ENCODE measurements at places on chromosomes 7 and 10.

- no peak for DNase-seq
These were observed 177.6 kb upstream of the HDAC9 start for GRCh38 chr7:18317941-18318340.

- no peak for DNase-seq
These were observed 33.2 kb downstream of the STK32C start for GRCh38 chr10:132274581-132274980.

GRCh38 chr10:4470231-4470835 lies 355.7 kb upstream of the AKR1E2 start:
- DNase-seq = peak; percentile 17

- no peak for DNase-seq
These were observed 129.2 kb upstream of the CDCA7L start for GRCh38 chr7:22074897-22075296.

GRCh38 chr10:132879408-132880127 lies 62.8 kb downstream of the CFAP46 start:
- DNase-seq = no peak

DNA sequence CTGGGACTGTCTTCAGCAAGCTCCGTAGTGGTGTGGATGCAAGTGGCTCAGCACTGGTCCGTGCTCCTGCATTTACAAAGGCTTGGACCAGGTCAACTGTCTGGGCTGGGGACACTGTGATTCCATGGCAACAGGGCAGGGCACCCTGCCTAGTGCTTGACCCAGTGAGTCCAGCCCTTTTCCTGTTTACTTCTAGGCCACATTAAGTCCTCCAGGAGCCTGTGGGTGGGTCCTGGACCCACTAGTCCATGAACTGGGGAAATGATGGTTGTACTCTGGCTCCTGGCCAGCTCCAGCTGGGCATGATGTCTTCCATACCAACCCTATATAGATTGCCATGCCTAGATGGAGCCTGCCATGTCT lies 152.0 kb downstream of the RPS24 start:
- DNase-seq = no peak

- DNase-seq = no peak
These were observed 109.9 kb upstream of the JAZF1 start for GRCh38 chr7:28290496-28290895.

- DNase-seq = peak; percentile 99
These were observed 8.5 kb upstream of the METTL27 start for GRCh38 chr7:73850781-73851207.

DNA sequence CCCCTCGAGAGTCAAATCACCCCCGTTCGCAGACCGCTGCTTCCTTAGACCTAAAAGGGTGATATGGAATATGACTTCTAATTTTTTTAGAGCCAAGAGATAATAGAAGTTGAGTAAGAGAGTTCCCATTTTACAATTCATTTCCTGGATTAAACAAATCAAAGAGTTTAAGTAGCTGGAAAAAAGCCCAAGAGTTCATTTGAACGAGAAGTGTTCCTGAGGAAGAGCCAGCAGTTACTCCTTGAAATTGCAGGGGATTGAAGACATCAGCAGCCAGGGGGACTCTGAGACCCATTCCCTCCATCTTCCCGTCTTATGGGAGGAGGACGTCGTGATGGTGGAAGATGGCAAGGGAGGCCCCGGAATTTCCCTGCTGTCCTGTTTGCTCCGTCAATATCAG lies 277.0 kb downstream of the WDR11 start:
- DNase-seq = no peak

DNA sequence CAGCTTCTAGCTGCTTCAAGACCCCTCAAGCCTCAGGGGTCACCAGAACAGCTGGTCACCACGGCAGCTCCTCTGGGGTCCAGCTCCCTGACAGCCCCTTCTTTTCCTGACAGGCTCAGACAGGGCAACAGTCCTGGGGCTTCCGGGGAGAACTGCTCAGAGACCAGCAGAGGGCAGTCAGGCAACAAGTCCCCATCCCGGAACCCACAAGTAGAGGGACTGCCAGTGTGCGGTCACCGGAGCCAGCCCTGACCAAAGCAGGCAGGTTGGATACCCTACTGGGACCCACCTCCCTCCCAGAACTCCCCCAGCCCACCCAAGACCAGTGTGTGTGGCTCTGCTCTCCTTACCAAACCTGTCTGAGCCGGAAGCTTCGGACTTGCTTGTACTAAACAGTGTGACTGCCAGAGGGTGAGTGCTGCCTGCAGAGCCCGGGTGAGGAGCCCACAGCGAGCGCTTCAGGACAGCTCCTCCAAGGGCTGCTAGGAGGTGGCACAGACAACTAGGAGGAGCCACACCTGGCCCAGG lies 40.3 kb downstream of the YKT6 start:
- DNase-seq = peak; percentile 57

DNA sequence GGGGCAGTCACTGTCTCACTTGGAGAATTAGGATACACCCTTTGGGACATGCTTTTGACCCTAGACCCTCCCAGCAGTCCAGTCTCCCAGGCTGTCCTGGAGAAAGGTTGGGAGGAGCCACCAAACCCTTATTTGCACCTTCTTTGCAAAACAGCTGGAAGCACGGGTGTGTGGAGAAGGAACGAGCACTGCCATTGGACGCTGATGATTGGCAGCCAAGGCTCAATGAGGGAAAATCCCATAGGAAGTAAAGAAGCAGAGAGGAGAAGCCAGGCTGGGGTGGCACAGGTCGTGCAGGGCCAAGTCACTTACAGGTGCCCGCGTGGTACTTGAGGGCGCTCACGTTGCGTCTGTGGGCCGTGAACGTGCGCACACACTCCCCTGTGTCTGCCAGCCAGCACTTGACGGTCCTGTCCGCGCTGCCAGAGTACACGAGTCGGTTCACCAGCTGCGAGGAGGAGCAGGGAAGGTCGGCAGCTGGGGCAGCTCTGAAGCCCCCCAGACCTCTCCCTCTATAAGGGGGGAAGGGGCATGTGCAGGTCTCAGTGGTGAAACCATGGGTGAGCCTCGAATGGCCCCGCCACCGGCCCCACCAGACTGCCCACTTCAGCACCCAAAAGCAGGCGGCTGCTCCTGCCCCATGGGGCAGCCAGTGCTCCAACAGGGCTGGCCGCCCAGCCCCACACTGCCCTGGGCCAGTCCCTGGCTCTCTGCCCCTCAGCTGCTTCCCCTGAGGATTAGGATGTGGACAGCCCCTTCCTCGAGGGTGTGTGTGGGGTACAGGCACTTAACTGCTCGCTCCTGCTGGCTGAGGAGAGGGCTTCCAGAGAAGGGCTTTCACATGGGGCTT lies 24.8 kb downstream of the WDR86 start:
- DNase-seq = no peak

- no peak for DNase-seq
These were observed 499.3 kb downstream of the SUGCT start for GRCh38 chr7:40634118-40634517.

DNA sequence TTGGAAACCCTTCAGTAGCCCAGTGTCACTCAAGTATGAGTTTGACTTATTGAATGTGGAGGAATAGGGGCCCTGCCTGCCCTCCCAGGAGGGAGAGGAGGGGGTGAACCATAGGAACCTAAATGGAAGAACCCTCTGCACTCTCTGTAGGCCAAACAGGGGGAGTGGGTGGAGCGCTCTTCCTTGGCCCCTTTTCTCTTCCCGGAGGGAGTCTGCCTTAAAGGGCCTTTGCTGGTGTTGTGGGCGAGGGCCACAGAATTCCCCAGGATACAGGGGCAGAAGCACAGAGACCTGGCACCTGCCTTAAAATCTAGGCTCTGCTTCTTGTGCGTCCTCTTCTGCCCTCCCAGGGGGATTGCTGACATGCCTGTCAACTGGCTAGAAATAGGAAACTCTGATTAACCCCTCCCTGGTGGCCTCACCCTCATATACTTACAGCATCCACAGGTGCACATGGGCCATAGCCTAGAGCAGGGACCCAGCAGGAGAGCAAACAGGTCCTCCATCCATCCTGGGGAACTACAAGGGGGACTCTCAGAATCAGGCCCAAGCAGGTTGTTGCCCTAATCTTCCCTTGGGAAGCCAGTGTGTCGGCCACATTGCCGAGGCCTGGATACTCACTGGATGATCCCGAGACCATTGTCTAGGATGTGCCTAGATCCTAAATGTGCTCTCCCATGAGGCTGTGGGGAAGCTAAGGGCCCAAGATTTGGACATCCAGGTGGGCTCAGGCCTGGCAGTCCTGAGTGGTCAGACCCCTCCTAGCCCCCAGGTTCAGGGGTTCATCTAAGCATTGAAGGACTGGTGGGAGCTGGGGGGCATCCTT lies 3.4 kb downstream of the TRIM8 start:
- no peak for DNase-seq

- DNase-seq = no peak
These were observed 3.7 kb downstream of the PDZD7 start for GRCh38 chr10:101027106-101027720.

GRCh38 chr10:34650156-34650555 lies 164.9 kb downstream of the PARD3 start:
- DNase-seq = no peak

GRCh38 chr10:74194999-74195398 lies 44.0 kb downstream of the ADK start:
- DNase-seq = peak; percentile 81

DNA sequence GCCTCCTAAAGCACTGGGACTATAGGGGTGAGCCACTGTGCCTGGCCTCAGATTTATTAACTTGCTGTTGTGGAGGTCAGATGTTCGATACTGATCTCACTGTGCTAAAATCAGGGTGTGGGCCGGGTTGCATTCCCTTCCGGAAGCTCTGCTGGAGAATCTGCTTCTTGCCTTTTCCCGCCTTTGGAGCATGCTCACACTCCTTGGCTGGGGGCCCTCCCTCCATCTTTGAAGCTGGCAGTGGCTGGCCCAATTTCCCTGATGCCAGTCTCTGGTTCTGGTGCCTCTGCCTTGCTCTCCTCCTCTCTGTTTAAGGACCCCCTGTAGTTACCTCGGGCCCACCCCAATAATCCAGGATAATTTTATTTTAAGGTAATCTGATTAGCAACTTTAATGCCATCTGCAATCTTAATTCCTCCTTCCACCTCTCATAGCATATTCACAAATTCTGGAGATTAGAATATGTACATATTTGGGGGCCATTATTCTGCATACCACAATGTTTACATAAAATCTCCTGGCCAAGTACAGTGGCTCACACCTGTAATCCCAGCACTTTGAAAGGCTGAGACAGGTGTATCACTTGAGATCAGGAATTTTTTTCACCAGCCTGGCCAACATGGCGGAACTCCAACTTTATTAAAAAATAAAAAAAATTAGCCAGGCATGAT lies 7.9 kb upstream of the PITRM1 start:
- DNase-seq = no peak

GRCh38 chr7:114620208-114620607 lies 205.6 kb downstream of the FOXP2 start:
- DNase-seq = no peak

DNA sequence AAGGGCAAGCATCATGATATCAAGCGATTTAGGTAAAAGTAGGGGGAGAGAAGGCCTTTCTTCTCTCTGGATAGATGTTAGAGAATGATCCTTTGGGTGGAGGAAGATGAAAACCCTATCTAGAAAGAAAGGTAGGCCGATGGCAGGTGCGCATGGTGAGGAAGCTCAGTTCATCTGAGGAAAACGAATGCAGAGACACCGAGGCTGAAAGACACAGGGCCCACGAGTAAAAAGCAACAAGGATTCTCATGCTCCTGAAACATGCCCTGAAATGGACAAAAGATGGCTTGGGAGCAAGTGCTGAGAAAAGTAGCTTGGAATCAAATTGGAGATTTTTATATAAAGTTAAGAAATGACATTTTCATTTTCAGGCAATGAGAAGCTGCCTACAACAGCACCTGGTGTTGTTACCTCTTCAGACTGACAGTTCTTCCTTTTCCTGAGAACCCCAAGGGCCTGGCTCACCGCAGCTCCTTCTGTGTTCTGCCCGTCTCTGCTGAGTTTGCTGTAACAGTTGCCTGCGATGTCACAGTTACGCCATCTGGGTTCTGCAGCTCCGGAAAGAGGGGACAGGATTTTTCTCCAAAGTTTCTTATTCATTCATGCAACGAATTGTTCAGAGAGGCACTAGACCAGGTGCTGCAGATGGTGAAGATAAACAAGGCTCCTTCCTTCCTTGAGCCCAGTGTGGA lies 402.0 kb upstream of the KLF6 start:
- no peak for DNase-seq

DNA sequence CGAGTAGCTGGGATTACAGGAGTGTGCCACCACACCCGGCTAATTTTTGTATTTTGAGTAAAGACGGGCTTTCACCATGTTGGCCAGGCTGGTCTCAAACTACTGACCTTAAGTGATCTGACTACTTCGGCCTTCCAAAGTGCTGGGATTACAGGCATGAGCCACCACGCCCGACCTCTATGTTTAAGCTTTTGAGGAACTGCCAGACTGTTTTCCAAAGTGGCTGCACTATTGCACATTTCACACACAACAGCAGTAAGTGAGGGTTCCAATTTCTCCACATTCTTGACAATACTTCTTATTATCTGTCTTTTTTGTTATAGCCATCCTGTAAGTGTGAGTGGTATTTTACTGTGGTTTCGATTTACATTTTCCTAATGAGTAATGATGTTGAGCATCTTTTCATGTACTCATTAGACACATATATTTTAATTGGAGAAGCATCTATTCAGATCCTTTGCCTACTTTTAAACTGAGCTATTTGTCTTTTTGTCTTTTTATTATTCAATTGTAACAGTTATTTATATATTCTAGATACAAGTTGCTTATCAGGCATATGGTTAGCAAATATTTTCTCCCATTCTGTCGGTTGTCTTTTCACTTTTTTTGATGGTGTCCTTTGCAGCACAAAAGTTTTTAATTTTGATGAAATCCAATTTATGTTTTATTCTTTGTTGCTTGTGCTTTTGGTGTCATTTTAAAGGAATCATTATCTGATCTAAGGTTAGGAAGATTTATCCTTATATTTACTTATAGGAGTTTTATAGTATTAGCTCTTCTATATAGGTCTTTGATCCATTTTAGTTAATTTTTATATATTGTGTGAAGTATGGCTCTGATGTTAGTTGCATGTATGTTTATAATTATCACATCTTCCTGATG lies 12.8 kb upstream of the IRF5 start:
- DNase-seq = no peak

DNA sequence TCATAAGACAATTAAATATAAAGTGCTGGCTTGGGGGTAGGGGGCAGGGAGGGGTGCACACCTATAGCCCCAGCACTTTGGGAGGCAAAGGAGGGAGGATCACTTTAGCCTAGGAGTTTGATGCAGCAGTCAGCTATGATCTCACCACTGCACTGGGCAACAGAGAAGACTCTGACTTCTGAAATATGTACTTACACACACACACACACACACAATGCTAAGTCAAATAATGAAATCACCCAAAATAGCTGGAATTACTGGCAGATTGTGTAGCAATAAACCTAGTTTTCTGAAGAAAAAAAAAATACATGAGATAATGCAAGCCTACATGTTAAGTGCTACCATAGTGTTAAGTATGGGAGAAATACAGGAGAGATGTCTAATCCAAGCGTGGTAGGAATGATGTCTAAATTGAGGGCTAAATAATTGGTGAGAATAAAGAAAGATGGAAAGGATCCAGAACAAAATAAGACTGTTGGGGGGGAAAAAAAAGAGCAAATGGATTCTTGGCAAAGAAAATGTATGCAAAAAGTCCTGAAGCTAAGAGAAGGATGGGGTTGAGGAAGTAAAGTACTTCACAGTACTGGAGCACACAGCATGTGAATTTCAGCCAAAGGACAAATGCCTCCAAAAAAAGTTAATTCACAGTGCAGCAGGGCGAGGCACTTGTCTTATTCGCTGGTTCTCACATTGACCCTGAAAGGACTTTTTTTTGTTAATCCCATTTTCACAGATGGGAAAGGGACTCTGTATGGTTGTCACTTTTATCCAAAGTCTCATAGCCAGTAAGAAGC lies 73.9 kb downstream of the IGF2BP3 start:
- DNase-seq = peak; percentile 55

GRCh38 chr10:59623133-59624121 lies 86.2 kb downstream of the SLC16A9 start:
- DNase-seq = peak; percentile 69

GRCh38 chr7:84154991-84155781 lies 39.4 kb downstream of the SEMA3A start:
- no peak for DNase-seq
